ENCODE measurements at places on chromosomes 11 and 22.
A peak's percentile ranks its signal among the peaks of the same experiment; 100 is the strongest.

- peak; percentile 89 for DNase-seq
Measured at GRCh38 chr11:66336234-66337102, at the start of gene RIN1. TSS of gene RIN1 (minus strand) at chr11:66336434. CDS start at chr11:66336402, 32 bp downstream.

- DNase-seq: peak; percentile 80
Measured at GRCh38 chr11:64241491-64242374, 838 bp downstream of the FKBP2 start.

DNA sequence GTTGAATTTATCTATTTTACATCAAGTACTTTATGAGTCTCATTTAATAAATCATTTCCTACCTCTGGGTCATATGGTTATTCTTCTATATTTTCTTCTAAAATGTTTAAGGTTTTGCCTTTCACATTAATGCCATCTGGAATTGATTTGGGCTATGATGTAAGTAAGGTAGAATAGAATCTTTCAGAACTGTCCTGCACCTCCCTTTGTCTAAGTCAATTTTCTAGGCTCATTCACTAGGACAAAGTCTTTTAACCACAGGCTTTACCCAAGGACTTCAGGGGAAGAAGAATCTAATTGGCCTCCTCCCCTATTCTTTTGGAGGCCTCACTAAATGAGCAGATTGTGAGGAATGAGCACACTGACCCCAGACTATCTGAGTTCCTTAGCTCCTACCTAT, 146.0 kb downstream of the BBOX1 start:
- no peak for DNase-seq

DNA sequence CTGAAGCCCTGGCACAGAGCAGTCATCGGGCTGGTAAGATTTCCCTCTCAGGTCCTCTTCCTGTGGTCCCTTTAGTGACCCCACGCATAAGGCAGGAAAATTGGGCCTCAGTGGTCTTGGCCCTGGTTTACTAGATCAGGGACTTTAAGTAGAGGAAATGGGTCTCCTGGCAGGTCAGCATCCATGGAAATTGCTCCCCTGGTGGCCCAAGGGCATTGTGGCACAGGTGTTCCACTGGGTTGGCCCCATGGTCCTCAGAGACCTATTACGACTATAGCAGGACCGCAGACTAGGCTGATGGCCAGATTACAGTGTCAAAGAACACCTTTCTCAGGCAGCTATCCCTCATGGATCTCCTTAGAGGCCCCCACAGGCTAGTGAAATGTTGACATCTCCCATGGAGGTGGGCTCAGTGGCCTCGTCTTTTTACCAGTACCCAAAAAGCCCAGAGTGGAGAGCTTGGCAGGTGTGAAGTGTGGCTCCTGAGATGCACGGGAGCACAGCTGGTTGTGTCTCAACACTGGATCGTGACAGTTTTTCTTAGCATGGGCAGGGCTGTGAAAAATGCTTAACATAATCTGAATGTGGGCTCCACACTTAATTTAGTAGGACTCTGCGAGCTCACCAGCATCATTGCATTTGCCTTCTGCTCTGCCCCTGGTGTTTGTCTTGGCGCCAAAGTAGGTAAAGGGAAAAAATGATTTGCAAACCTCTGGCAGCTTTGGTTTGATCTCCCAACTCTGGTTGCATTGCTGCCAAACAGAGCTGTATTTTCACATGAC, 74.2 kb downstream of the ZBTB16 start:
- DNase-seq: no peak

DNA sequence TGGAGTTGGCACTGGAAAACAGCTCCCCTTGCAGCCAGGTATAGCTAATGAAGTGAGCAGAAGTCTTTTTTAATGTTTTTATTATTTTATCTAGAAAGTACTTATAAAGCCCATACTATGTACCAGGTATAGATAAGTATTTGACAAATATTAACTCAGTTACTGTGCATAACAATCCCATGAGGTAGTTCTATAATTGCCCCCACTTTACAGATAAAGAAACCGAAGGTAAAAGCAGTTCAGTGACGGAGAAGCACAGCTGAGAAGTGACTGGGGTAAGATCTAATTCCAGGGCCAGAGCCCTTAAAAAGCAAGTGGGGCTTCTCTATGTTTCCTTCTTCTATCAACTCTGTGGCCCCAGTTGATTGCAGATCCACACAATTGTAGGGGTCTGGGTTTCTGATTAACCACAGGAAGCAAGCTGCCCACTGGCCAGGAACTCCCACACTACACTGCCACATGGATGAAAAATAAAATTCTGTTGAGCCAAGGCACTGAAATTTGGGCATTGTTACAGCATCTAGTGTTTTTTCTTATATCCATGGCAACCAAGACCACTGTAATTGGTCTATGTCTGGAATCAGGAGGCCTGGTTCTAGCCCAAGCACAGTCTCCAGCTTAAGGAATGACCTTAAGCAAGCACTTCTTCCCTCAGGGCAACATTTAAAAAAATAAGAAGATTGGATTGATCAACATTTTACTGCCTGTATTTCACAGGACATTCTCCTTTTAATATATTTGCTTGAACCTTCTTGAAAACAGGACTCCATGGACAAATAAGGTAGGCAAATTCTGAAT, 55.3 kb upstream of the TEAD1 start:
- DNase-seq: no peak

DNA sequence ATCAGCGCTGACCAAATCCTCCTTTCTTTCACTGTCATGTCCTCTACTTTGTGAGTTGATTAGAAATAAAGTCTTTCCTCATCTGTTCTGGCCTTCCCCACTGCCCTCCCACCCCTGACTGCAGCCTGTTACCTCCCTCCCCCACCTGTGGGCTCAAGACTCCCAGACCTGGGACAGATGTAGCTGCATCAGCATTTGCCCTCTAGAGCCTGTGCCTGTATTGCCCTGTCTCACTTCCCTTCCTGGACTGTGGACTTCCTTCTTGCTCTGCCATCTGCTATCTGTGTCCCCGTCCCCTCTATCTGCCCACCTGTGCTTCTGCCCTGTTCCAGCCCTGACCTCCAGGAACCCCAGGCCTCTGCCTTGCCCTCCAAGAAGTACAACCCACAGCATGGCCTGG, 122.5 kb downstream of the GALNT18 start:
- DNase-seq: no peak

DNA sequence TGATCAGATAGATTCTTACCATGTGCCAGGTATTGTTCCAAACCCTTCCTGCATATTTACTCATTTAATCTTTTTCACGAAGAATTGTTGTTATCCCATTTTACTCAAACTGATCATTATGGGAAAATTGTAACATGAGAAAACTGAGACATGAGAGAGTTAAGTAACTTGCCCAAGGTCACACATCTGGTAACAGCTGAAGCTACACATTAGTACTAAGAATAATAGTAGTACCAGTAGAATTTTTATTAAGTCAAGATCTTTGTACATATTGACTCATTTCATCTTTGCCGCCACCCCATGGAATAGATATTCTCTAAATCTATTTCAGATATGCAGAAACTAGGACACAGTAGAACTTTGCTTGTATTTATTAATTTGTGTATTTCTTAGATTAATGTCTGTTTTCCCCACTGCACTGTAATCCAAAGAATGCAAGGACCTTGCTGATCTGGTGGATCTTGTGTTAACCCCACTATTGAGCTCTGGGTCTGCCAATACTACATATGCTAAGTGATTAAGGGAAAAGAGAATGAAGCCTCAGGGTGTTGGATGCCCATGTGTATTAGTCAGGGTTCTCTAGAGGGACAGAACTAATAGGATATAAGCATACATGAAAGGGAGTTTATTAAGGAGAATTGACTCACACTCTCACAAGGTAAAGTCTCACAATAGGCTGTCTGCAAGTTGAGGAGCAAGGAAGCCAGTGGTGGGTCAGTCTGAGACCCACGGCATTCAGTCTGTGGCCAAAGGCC, 72.8 kb downstream of the PARVA start:
- no peak for DNase-seq

GRCh38 chr22:19085233-19085718, 36.9 kb downstream of the DGCR2 start:
- no peak for DNase-seq

- DNase-seq: no peak
Measured at GRCh38 chr11:70079691-70080090, 1.6 kb downstream of the ANO1 start.

GRCh38 chr11:91047882-91048281, 825.0 kb upstream of the CHORDC1 start:
- DNase-seq: no peak

DNA sequence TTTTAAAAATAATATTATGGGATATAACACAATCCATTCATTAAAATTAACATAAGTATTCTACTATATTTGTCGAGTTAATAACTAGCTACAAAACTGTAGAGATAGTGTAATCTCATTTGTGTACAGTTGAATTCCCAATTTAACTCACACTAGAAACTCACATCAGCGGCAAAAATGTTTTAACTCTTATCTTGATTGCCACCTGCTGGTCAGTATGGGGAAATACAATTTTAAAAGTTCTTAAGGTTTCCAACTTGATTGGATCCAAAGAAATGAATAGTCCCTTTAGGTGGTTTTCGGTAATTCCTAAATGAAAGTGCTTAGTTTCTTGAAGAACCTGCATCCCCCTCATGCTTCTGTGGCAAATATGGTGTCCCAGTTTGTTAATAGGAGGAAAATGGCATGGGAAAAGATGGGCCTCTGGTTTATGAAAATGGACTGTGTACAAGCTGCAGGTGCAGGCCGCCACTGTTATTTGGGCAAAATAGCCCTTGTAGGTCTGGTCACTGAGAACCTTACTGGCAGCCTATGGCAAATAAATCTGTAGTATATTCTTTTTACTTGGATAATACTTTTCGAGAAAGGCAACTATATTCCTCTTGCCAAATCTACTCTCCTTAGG, 33.7 kb upstream of the SLC17A6 start:
- DNase-seq: peak; percentile 1

DNA sequence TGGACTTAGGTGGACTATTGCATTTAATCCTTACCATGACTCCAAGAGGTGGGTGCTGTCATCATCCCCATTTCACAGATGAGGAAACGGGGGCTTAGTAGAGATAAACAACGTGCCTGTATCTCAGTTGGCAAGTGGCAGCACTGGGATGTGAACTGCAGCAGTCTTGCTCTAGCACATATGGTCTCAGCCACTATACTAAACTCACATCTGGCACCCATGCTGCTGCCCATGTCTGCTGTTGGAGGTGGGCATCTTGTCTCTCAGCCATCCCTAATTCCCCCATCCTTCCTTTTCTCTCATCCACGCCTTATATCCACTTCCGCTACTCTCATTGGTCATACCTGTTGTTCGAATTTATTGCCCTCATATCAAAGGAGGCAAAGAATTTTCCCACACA, 3.8 kb downstream of the PRG3 start:
- peak; percentile 32 for DNase-seq

- DNase-seq: no peak
Measured at GRCh38 chr11:26715133-26715532, 6.7 kb downstream of the SLC5A12 start.

GRCh38 chr11:72812967-72813739, 1.1 kb upstream of the ATG16L2 start:
- peak; percentile 17 for DNase-seq

DNA sequence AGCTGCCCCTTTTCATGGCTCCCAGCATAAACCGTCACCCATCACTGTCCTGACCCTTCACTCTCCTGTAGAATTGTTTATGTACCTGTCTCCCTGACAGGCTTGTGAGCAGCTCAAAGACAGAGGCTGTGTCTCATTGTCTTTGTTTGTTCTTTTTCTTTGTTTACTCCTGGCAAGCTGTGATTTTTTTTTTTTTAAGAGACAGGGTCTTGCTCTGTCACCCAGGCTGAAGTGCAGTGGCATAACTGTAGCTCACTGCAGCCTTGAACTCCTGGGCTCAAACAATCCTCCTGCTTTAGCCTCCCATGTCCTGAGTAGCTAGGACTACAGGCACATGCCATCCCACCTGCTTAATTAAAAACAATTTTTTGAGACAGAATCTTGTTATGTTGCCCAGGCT, 9.7 kb downstream of the ARHGAP1 start:
- DNase-seq: no peak

- DNase-seq: no peak
Measured at GRCh38 chr22:39731881-39732555, 161.5 kb downstream of the CACNA1I start.

- DNase-seq: no peak
Measured at GRCh38 chr11:110371084-110371483, 58.7 kb upstream of the FDX1 start.

DNA sequence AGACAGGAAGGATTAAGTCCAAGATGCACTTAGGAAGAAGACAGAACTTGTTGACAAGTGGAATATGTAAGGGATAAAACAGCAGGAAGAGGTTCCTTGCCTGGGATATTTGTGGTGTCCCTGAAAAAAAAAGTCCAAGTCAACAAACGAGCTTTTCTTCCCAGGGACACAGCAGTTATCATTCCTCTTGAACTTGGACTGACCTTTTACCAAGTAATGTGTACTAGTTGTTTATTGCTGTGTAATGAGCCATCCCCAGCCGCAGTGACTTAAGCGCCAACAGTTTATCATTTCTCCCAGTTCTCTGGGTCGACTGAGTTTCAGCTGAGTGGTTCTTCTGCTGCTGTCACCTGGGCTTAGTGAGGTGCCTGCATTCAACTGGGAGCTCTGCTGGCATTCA, 37.0 kb downstream of the KREMEN1 start:
- no peak for DNase-seq

- no peak for DNase-seq
Measured at GRCh38 chr11:8917157-8917825, 6.3 kb downstream of the AKIP1 start.

DNA sequence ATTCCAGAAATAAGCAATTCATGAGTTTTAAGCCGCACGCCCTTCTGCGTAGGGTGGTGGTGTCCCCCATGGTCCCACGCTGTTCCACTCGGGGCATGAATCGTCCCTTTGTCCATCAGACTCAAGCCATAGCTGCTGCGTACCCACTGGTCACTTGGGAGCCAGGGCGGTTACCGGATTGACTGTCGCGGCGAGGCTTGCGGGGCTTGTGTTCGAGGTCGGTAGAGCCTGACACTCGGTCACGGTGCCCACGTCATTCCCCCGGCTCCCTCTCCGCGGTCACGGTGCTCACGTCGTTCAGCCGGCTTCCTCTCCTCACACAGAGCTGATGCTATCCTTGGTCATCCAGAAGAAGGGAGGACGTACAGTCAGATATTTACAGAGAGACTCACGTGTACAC, 1227.0 kb downstream of the BRD1 start:
- no peak for DNase-seq

GRCh38 chr11:57662893-57663292, 5.0 kb upstream of the ZDHHC5 start:
- no peak for DNase-seq

Data from DMS 273 treated with DMSO at 0.1 percent for 48 hours (cell line).